Stimulated activated CD4-positive, alpha-beta T cell treated with anti-CD3 and anti-CD28 coated beads, Interleukin-1b, Interleukin-23, amount 100 ng/mL, for 48 hours (primary cell): ENCODE measurements at places on chromosomes 4 and X.

GRCh38 chr4:151809716-151810115, 48.9 kb upstream of the GATB start:
- DNase-seq, result no peak

GRCh38 chr4:24604558-24605214, 20.3 kb upstream of the DHX15 start:
- no peak for DNase-seq

GRCh38 chrX:290476-291166, 9.4 kb downstream of the PLCXD1 start:
- DNase-seq, result no peak

- DNase-seq, result no peak
These were observed 140.6 kb downstream of the GPM6A start for GRCh38 chr4:175671491-175671934.

DNA sequence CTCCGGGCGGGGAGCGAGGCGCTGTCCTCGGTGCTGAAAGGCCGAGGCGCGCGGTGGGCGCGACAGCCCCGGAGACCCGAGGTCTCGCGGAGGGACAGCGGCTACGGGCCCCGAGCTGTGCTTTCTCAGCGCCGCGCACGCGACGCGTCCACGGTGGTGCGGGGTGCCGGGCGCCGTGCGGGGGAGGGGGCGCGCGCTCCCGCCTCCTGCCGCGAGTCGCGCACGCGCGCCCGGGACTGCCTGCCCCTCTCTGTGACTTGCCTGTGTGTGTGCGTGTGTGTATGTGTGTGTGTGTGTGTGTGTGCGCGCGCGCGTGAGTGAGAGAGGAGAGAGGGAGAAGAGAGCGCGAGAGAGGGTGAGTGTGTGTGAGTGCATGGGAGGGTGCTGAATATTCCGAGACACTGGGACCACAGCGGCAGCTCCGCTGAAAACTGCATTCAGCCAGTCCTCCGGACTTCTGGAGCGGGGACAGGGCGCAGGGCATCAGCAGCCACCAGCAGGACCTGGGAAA, at the start of gene GRIA2:
GRIA2 (plus strand) TSS at position 358 of the 511 bp plus-strand sequence. CDS start 315 bp downstream, outside the sequence.
- DNase-seq, result peak; percentile 8

DNA sequence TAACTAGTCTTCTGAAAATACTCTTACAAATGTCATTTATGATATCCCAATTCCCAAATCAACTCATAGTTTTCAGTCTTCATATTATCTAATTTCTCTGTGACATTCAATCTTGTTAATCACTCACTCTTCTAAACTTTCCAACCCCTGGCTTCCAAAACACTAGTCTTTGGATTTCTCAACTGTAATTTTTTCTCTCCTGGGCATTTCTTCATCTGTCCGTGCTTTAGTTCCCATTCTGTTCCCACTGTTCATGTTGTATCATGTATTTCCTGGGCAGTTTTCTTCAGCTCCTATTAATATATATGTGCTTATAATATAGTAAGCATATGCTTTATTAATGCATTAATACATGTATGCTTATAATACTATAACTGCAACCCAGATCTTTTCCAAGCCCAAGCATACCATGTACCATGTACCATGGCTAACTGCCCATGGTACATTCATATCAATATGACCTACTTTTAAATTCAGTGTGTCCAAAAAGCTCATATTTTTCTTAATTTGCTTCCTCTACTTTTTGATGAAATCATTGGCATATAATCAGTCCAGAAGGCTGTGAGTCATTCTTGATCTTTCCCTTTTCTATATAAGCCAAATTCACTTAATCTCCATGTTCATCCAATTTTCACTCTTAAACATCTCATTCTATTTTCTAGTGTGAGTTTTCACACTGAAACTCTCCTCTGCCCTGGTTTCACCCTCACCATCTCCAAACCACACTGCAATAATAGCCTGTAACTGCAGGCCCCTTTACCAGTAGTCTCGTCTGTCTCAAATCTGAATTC, 21.3 kb upstream of the GK2 start:
- DNase-seq, result no peak

DNA sequence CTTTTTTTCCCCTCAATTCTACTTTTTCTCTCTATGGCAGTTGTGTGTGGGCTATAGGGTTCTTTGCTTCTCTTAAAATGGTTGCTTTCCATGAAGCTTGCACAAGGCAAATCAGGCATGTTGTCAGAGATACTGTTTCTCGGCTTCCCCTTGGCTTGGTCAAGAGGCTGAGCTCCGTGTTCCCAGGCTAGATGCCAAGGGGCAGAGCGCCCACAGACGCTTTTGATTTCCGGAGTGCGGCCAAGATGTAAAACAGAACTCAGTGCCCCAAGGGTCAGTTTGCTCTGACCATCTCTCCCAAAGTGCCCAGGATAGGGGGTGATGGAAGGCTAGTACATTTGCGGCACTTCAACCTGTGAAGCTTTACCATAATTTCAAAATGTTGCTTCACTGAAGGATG, 64.2 kb upstream of the DIPK2B start:
- DNase-seq, result no peak

DNA sequence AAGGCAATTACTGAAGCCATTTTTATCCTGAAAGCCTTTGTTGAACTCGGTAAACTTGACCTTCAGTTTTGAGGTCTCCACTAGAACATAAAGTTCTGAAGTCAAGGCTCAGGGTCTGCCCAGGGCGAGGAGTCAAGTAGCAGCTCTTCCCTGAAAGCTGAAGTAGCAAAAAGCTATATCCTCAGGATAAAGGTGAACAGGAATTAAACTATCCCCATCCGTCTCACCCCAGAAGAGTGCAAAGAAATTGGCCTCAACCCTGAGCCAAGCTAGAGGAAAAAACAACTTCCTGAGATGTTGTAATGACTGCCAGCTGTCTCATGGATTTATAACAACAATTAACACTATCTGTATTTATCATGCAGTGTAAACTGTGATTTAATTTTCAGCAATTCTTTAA, 590.8 kb downstream of the SPRY1 start:
- no peak for DNase-seq

DNA sequence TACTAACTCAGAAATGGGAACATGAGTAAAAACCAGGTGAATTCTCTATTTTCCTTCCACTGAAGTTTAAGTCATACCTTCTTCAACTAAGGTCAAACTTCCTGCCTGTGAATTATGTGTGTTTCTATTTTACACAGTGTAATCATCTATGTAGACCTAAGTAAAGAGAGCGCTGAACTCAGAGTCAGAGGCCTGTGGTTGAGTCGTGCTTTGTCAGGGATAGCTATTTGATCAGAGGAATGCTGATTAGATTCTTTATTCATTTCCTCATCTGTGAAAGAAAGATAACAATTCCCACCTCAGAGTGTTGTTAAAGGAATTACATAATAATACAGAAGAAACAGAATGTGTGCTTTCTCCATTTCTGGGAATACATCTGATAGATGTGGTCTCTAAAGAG, 654.1 kb downstream of the STIM2 start:
- DNase-seq, result no peak
